Activated naive CD8-positive, alpha-beta T cell treated with anti-CD3 and anti-CD28 coated beads for 36 hours (primary cell): ENCODE measurements at places on chromosomes 2 and 18. TPM values are rescaled to one million over a fixed set of nuclear protein-coding genes. Genes with fewer than 3 reads are reported as not detected.

GRCh38 chr2:220006152-220006621, 378.8 kb downstream of the SLC4A3 start:
- H3K27ac ChIP-seq: no peak overlapping the region
- no peak for DNase-seq
- H3K4me3 ChIP-seq: no peak overlapping the region
- no peaks in the 10 kb centered on the region for H3K27me3 ChIP-seq
- no peaks in the 10 kb centered on the region for H3K4me1 ChIP-seq
- H3K36me3 ChIP-seq: no peaks in the 10 kb centered on the region

- no peak for DNase-seq
- no peak overlapping the region for H3K27ac ChIP-seq
- no peaks in the 10 kb centered on the region for H3K27me3 ChIP-seq
- peaks cover 28% of the 10 kb centered on the region for H3K36me3 ChIP-seq
These were observed 91.0 kb downstream of the TMEM185B start for GRCh38 chr2:120132190-120132589.

DNA sequence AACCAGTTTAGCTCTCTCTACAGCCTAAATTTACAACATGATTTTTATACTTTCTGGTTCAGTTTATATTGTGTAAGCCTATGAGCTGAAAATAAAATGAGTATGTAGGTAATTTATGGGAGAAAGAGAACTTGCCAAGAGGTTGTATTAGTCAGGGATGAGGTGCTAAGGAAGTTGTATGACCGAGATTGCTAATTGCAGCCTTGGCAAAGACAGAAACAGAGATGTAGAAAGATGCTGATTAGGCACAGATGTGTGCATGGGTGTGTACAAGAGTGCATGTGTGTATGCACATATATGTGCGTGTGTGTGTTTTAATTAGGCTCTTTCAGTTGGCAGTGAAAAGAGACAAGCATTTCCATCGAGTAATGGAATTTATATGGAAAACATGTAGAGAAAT, 213.9 kb downstream of the FBXO15 start:
- H3K27ac ChIP-seq: no peak overlapping the region
- no peak for DNase-seq
- H3K4me3 ChIP-seq: no peak overlapping the region
- H3K36me3 ChIP-seq: no peaks in the 10 kb centered on the region
- H3K4me1 ChIP-seq: no peaks in the 10 kb centered on the region

DNA sequence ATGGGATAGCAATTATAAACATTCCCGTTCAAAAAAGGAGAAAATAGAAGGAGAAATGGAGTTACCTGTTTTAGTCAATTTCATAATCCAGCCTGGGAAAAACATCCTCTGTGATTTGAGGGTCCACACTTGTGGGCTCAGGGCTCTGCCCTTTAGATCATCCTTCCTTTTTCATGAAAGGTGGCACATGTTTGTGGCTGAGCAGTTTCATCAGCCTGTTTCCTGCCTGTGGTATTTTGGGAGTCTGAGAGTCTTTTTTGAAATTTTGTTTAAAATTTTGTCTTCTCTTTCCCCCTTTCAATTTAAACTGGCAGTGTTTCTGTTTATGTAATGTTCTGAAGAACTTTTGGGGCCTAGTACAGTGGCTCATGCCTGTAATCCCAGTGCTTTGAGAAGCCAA, 84.0 kb downstream of the KIAA1328 start:
- no peaks in the 10 kb centered on the region for H3K27me3 ChIP-seq
- no peak for DNase-seq
- peak overlapping the region; percentile 91 for H3K27ac ChIP-seq
- H3K4me3 ChIP-seq: no peak overlapping the region
- peaks cover 40% of the 10 kb centered on the region for H3K4me1 ChIP-seq
- H3K36me3 ChIP-seq: peaks cover 20% of the 10 kb centered on the region

- H3K4me3 ChIP-seq: no peak overlapping the region
- H3K27me3 ChIP-seq: no peaks in the 10 kb centered on the region
- H3K36me3 ChIP-seq: peaks cover 26% of the 10 kb centered on the region
- DNase-seq: no peak
- H3K27ac ChIP-seq: no peak overlapping the region
- peaks cover 31% of the 10 kb centered on the region for H3K4me1 ChIP-seq
These were observed 74.6 kb downstream of the KLF7 start for GRCh38 chr2:207091176-207091575.

GRCh38 chr2:23901966-23902846, 24.7 kb downstream of the ATAD2B start:
- peaks cover 32% of the 10 kb centered on the region for H3K4me1 ChIP-seq
- no peak for DNase-seq
- H3K27ac ChIP-seq: no peak overlapping the region
- H3K36me3 ChIP-seq: no peaks in the 10 kb centered on the region
- no peak overlapping the region for H3K4me3 ChIP-seq

DNA sequence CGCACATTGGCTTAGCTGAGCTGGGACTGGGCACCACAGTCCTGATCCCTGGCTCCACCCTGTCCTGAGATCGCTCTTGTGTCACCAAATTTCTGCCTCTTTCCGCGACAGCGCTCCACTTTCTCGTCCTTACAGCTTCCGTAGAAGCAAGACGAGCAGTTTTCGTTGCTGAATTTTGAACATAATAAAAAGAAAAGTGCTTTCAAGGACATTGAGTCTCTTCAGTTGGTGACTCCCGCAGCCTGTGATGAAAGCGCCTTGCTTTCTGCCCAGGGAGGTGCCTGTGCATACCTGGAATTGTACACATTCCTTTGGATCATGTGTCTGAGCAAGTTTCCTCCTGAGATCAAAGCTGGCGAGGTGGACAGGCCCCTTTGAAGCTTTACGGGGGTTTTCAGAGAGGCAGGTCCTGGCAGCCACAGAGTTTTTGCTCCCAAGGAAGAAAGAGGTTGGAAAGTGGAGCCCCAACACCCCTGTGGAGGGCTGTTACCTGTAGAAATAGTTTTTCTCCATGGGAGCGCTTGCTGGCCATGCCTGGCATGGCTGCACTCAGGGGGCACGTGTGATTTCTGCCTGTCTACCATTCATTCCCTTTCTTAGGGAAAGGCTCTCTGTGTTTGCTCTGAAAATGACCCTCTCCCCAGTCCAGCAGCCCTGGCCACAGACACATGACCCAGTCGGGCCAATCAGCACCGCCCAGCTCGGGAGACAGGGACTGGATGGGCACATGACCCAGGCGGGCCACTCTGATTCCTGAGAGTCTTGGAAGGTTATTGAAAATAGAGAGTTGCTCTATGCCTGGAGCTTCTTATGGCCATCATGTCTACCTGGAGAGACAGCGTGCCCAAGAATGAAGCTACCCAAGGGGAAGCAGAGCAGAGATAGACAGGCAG, 115.6 kb upstream of the OTOS start:
- DNase-seq: no peak
- H3K4me1 ChIP-seq: no peaks in the 10 kb centered on the region
- H3K4me3 ChIP-seq: no peak overlapping the region
- no peak overlapping the region for H3K27ac ChIP-seq

GRCh38 chr2:203498161-203498560, 36.9 kb downstream of the RAPH1 start:
- H3K36me3 ChIP-seq: peaks cover 6% of the 10 kb centered on the region
- no peaks in the 10 kb centered on the region for H3K27me3 ChIP-seq
- DNase-seq: no peak

DNA sequence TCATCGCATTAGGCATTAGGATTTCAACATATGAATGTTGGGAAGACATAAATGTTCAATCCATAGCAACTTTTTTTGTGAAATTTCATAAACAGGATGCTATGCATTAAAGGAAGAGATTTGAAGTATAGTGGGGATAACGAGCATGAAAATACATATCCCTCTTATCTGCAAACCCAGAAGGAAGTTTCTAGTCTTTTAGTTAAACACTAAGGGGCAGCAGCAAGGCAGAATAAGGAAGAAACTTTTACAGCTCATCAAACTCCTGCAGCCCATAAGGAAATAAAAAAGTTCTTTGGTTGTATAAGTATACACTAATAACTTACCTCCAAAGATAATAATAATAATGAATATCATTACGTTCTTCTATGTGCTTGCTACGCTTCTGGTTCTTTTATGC, 81.5 kb downstream of the CD226 start:
- no peaks in the 10 kb centered on the region for H3K27me3 ChIP-seq
- no peak overlapping the region for H3K27ac ChIP-seq
- no peak for DNase-seq
- peaks cover 43% of the 10 kb centered on the region for H3K36me3 ChIP-seq
- H3K4me1 ChIP-seq: peaks cover 16% of the 10 kb centered on the region

GRCh38 chr2:17736989-17737388, 16.6 kb downstream of the SMC6 start:
- H3K4me1 ChIP-seq: no peaks in the 10 kb centered on the region
- H3K36me3 ChIP-seq: peaks cover 21% of the 10 kb centered on the region
- no peaks in the 10 kb centered on the region for H3K27me3 ChIP-seq
- H3K4me3 ChIP-seq: no peak overlapping the region

DNA sequence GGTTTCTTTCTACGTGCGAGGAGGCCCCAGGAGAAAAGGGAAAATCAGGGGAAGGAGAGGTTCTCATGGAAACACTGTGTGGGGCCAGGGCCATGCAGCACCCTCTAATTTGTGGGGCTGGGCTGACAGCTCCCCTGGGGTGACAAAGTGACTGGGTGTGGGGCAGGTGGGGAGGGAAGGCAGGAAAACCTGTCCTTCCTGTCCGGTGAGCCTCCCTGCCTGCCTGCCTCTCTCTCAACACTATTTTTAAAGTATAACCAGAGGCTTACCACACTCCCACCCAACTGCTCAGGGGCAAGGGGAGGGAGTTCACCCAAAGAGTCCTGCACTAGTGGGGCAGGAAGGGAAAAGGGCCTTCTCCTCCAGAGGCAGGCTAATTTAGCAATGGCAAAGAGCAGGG, 10.5 kb upstream of the EPAS1 start:
- H3K4me1 ChIP-seq: no peaks in the 10 kb centered on the region
- H3K4me3 ChIP-seq: no peak overlapping the region
- H3K27me3 ChIP-seq: peaks cover 4% of the 10 kb centered on the region
- H3K27ac ChIP-seq: no peak overlapping the region
- DNase-seq: no peak

GRCh38 chr2:43268066-43268953, 41.9 kb upstream of the ZFP36L2 start:
- peaks cover 2% of the 10 kb centered on the region for H3K4me1 ChIP-seq
- no peaks in the 10 kb centered on the region for H3K27me3 ChIP-seq
- DNase-seq: no peak

DNA sequence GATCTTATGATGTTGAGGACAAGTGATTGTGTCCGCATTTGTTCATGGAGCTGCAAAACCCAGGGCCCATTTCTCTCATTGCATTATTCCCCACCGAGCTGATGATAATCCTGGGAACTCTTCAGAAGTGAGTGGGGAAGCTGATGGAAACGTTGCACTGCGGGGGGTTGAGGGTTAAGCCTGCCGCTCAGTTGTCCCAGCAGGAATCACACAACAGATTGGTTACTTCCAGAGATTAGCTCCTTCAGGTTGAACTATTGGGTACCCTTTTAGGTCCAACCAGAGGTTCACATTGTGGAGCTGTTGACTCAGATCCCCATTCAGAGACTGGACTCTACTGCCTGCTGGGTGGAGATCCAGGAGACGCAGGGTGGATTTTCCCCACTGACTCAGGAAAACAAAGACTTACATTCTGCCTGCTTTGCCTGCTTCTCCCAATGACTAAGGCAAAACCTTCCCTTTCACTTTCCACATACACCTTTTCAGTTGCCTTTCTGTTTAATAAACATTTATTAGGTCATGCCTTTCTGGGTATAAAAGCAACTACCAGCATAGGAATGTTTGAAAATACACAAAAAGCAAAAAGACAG, 286.4 kb downstream of the TXNL1 start:
- H3K4me3 ChIP-seq: no peak overlapping the region
- H3K36me3 ChIP-seq: no peaks in the 10 kb centered on the region
- H3K27ac ChIP-seq: no peak overlapping the region
- no peak for DNase-seq

DNA sequence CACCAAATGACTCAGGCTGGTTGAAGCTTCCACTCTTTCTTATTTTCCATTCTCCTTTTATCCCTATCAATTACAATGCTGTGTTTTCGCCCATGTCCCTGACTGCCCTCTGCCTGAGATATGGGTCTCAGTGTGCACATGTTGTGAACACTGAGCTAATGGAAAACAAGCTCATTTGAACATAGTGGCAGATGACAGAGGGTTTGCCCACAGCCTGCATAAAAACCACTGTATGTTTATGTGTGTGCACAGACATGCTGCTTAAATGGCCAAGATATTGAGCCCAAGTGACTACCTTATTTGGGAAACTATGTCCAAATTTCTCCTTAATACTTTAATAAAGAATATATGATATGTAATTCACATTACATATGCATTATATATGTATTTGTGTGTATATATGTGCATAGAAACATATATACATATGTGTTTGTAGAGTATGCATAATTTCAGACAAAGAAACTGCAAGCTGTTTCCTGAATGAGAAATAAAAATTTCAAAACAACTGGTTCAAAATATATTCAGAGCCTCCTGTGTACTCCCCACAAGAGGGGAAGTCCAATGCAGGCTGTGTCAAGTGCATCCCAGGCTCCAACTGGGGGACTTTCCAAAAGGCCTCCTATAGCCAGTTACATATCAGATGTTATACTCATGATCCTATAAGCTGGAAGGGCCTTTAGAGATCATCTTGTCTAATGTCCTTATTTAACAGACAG, 92.7 kb upstream of the CD302 start:
- no peaks in the 10 kb centered on the region for H3K27me3 ChIP-seq
- no peak for DNase-seq
- peaks cover 24% of the 10 kb centered on the region for H3K36me3 ChIP-seq
- no peak overlapping the region for H3K27ac ChIP-seq
- peaks cover 42% of the 10 kb centered on the region for H3K4me1 ChIP-seq
- no peak overlapping the region for H3K4me3 ChIP-seq

DNA sequence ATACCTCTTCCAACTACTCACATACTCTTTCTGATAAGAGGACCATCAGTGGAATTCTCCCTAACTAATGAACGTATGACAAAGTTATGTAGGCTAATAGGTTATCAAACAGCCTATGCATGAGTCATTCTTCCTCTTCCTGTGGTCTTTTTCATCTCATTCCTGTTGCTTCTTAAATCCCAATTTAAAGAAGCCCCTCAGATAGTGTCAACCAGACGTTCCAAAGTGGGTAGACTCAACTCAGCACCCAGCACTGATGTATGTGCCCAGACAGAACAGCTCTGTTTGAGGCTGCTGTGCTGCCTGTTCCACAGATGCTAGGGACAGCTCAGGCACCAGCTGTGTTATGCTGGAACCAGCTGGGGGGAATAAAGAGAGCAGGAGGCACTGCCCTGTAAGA, 52.6 kb downstream of the CXCR4 start:
- no peaks in the 10 kb centered on the region for H3K36me3 ChIP-seq
- H3K4me1 ChIP-seq: peaks cover 33% of the 10 kb centered on the region
- H3K4me3 ChIP-seq: no peak overlapping the region
- no peak for DNase-seq
- no peak overlapping the region for H3K27ac ChIP-seq

GRCh38 chr18:71028285-71028762, 739.5 kb downstream of the SOCS6 start:
- H3K4me3 ChIP-seq: no peak overlapping the region
- no peak overlapping the region for H3K27ac ChIP-seq
- no peaks in the 10 kb centered on the region for H3K4me1 ChIP-seq
- no peak for DNase-seq

The OSBPL6 gene
- 3.1 TPM for total RNA-seq

The SOCS6 gene
- total RNA-seq: 2.1 TPM

The REG3A gene
- total RNA-seq: not detected

The NT5C1B gene
- total RNA-seq: not detected

The NYAP2 gene
- total RNA-seq: not detected

The GALNT13 gene
- total RNA-seq: 0.35 TPM

The SRD5A2 gene
- not detected for total RNA-seq

The DOK1 gene
- total RNA-seq: 19.6 TPM

The AKAIN1 gene
- not detected for total RNA-seq

The DCDC2C gene
- not detected for total RNA-seq
